ENCODE measurements at places on chromosomes 1 and 21. TPM values are rescaled to one million over a fixed set of nuclear protein-coding genes. Genes with fewer than 3 reads are reported as not detected.

The LCE1F gene
- polyA plus RNA-seq, result not detected

The OVAAL gene
- polyA plus RNA-seq, result not detected

The KCNA3 gene
- 0.09 TPM for polyA plus RNA-seq

The SPRR3 gene
- not detected for polyA plus RNA-seq

The PCP4 gene
- polyA plus RNA-seq, result not detected

The RGSL1 gene
- not detected for polyA plus RNA-seq

The OR2G2 gene
- polyA plus RNA-seq, result not detected

The TDRD10 gene
- not detected for polyA plus RNA-seq

The ADORA1 gene
- 0.56 TPM for polyA plus RNA-seq

The SLC1A7 gene
- polyA plus RNA-seq, result 0.06 TPM

The BTBD19 gene
- 16.0 TPM for polyA plus RNA-seq

The GNAI3 gene
- polyA plus RNA-seq, result 5.9 TPM

The WLS gene
- 152 TPM for polyA plus RNA-seq

Measured in IMR-90 (cell line).